ENCODE measurements at places on chromosomes 7 and 10. TPM values are rescaled to one million over a fixed set of nuclear protein-coding genes. Genes with fewer than 3 reads are reported as not detected.

Gene TYW1B
- total RNA-seq: 2.9 TPM

Gene CYP3A4
- 3.7 TPM for total RNA-seq

Gene SPDYE2
- total RNA-seq: not detected

Gene OPN1SW
- not detected for total RNA-seq

GRCh38 chr7:158494162-158494586 is 93.4 kb downstream of the PTPRN2 start:
- H3K4me1 ChIP-seq: no peaks in the 10 kb centered on the region
- no peak overlapping the region for H3K27ac ChIP-seq
- H3K4me3 ChIP-seq: no peak overlapping the region
- no peak for DNase-seq
- H3K27me3 ChIP-seq: no peaks in the 10 kb centered on the region

DNA sequence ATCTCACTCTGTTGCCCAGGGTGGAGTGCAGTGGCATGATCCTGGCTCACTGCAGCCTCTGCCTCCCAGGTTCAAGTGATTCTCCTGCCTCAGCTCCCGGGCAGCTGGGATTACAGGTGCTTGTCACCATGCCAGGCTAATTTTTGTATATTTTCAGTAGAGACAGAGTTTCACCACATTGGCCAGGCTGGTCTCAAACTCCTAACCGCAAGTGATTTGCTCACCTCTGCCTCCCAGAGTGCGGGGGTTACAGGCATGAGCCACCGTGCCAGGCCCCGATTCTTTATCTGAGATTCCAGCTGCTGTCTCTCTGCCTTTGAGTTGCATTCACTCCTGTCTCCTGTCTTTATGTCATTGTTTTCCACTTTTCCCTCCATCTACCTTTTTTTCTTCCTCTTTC is 168.7 kb downstream of the TMEM178B start:
- no peaks in the 10 kb centered on the region for H3K4me1 ChIP-seq
- no peaks in the 10 kb centered on the region for H3K27me3 ChIP-seq
- H3K4me3 ChIP-seq: no peak overlapping the region

Gene TAS2R5
- total RNA-seq: 3.7 TPM

GRCh38 chr7:123275036-123275753 is 75.4 kb upstream of the SLC13A1 start:
- no peak overlapping the region for H3K4me3 ChIP-seq
- H3K36me3 ChIP-seq: no peaks in the 10 kb centered on the region

Gene IDI2
- total RNA-seq: not detected

- H3K4me3 ChIP-seq: no peak overlapping the region
- H3K36me3 ChIP-seq: no peaks in the 10 kb centered on the region
- no peak for DNase-seq
- H3K4me1 ChIP-seq: peaks cover 2% of the 10 kb centered on the region
- H3K27me3 ChIP-seq: no peaks in the 10 kb centered on the region
Measured at GRCh38 chr7:105306298-105306748, 82.4 kb downstream of the SRPK2 start.

Gene EPDR1
- total RNA-seq: 31.8 TPM

Gene PTF1A
- total RNA-seq: not detected

- no peak overlapping the region for H3K27ac ChIP-seq
- H3K4me3 ChIP-seq: no peak overlapping the region
- peak; percentile 85 for DNase-seq
- H3K36me3 ChIP-seq: no peaks in the 10 kb centered on the region
- H3K4me1 ChIP-seq: peaks cover 21% of the 10 kb centered on the region
- H3K27me3 ChIP-seq: no peaks in the 10 kb centered on the region
Measured at GRCh38 chr7:96236198-96237039, 85.5 kb downstream of the SLC25A13 start.

- H3K4me1 ChIP-seq: no peaks in the 10 kb centered on the region
- no peaks in the 10 kb centered on the region for H3K27me3 ChIP-seq
- no peak overlapping the region for H3K27ac ChIP-seq
- H3K36me3 ChIP-seq: no peaks in the 10 kb centered on the region
- DNase-seq: no peak
- H3K4me3 ChIP-seq: no peak overlapping the region
Measured at GRCh38 chr7:110507832-110508231, 583.1 kb upstream of the LRRN3 start.

Gene RSU1
- total RNA-seq: 30.1 TPM

Gene C10orf67
- total RNA-seq: 0.13 TPM

Gene OR2A7
- total RNA-seq: 2.8 TPM

- peaks cover 2% of the 10 kb centered on the region for H3K4me1 ChIP-seq
- no peaks in the 10 kb centered on the region for H3K27me3 ChIP-seq
- DNase-seq: no peak
- no peak overlapping the region for H3K27ac ChIP-seq
- no peak overlapping the region for H3K4me3 ChIP-seq
Measured at GRCh38 chr7:90580051-90580450, 16.1 kb upstream of the CDK14 start.

Gene LIPF
- total RNA-seq: not detected

Gene TNRC18
- total RNA-seq: 105 TPM

Gene GPNMB
- total RNA-seq: 13.9 TPM

DNA sequence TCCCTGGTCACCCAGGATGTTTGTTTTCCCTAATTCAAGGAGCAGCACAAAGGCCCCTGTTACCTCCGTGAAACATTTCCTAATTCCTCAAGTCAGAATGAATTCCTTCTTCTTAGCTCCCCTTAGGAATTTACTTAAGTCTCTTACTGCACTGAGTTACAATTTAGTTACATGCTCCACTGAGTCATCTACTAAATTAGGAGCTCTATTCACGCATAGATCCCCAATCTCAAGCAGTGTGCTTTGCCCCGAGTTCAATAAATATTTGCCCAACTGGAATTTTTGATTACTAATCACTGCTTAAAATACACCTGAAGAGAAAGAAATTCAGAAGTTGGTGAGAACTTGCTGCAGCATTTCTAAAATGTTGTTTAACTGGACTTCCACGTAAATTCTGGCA is 329.4 kb upstream of the MYO3A start:
- no peak overlapping the region for H3K4me3 ChIP-seq
- no peaks in the 10 kb centered on the region for H3K27me3 ChIP-seq
- H3K36me3 ChIP-seq: no peaks in the 10 kb centered on the region
- no peak for DNase-seq

DNA sequence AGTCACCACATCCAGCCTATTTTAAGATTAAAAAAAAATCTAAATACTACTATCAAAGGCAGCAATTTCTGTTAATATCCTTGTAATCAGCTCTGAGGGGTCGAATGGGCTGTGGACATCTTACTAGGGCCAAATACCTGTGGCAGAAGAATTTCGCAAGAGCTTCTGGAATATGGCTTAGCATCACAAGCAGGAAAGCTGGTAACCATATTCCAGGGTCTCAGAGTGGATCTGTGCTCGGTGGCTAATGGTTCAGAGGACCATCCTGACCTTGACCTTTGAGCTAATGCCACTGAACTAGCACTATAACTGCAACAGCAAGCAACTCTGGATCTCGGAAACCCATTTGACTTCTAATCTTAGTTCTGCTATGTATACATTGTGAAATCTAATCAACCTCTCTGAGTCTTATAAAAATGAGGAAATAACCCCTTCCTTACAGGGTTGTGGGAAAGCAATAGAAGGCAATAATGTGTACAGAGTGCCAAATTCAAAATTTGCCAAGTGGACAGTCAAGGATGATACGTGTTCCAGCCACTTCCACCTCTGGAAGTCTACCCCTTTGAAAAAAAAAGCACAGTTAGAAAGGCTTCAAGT is 65.5 kb downstream of the CYP26A1 start:
- no peaks in the 10 kb centered on the region for H3K36me3 ChIP-seq
- no peak for DNase-seq
- H3K27me3 ChIP-seq: no peaks in the 10 kb centered on the region
- H3K4me1 ChIP-seq: no peaks in the 10 kb centered on the region
- H3K4me3 ChIP-seq: no peak overlapping the region

Gene GPC2
- total RNA-seq: 2.1 TPM

DNA sequence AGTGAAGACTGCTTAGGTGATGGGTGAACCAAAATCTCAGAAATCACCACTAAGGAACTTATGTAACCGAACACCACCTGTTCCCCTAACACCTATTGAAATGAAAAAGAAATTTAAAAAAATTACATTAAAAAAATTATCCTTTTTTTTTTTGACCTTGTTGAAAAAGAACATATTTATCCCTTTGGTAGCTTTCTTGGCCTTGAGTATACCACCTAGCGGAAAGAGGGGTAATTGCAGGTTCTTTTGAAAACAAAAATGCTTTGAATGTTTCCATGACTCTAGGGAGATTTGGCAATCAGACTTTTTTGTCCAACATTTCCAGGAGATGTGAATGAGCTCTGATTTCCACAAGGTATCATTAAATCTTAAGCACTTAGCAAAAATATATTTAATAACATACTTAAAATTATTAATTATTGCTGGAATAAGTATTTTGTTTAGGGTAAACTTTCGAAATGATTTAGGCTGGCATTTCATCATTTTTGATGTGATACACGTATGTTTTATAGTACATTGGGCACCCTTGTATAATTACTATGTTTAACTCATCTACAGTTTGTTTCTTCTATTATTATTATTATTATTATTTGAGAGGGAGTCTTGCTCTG is 47.0 kb upstream of the ELMO1 start:
- no peaks in the 10 kb centered on the region for H3K4me1 ChIP-seq
- H3K27ac ChIP-seq: no peak overlapping the region
- H3K4me3 ChIP-seq: no peak overlapping the region
- no peak for DNase-seq
- no peaks in the 10 kb centered on the region for H3K36me3 ChIP-seq
- no peaks in the 10 kb centered on the region for H3K27me3 ChIP-seq

Gene SPDYE1
- total RNA-seq: not detected

Gene MSMB
- not detected for total RNA-seq

DNA sequence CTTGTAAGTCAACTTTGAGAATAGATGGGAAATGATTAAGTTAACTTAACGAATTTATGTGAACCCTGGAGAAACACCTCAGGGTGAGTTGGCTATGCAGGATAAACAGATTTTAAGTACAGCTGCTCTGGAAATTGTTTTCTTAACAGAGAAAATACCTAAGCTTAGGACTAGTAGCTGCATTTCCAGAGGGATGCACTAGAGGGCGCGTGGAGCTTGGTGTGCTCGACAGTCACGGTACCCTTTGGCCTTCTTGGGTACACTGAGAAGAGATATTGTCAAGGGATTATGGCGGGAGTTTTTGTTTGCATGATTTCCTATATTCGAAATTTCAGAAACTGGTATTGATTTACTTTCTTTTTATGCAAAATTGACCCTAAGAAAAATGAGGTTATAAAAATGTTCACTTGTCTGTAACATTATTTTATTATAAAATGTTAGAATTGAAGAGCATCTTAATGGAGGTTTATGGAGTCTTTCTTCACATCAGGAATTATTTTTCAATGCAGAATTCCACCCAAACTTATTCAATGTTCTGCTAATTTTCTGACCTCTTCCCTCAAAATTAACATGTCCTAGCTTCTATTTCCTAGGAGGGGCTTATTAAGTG is 58.4 kb upstream of the MYO3A start:
- no peaks in the 10 kb centered on the region for H3K27me3 ChIP-seq
- no peaks in the 10 kb centered on the region for H3K36me3 ChIP-seq
- no peak overlapping the region for H3K27ac ChIP-seq

Gene LRIT1
- not detected for total RNA-seq

Gene CXCL12
- 160 TPM for total RNA-seq

DNA sequence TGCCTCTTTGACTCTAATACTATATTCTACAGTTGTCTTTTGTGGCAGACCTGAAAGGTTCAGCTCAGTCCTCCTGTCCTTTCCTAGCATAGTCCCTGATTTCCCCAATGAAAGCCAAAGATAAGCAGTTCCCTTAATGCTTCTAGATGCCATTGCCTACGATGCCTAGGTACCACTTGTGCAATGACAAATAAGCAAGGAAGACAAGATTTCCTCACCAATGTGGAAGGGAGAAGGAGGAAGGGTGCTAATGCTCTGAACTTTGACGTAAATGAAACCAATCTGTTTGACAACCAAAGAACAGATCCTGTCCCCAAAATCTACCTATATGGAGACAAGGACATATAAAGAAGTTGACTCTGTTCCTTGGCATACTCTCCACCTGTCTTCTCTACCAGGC is 393.3 kb downstream of the KCNMA1 start:
- no peak overlapping the region for H3K4me3 ChIP-seq
- H3K4me1 ChIP-seq: peaks cover 44% of the 10 kb centered on the region
- no peak for DNase-seq
- peak overlapping the region; percentile 48 for H3K27ac ChIP-seq
- no peaks in the 10 kb centered on the region for H3K36me3 ChIP-seq
- no peaks in the 10 kb centered on the region for H3K27me3 ChIP-seq

Gene TFR2
- not detected for total RNA-seq

DNA sequence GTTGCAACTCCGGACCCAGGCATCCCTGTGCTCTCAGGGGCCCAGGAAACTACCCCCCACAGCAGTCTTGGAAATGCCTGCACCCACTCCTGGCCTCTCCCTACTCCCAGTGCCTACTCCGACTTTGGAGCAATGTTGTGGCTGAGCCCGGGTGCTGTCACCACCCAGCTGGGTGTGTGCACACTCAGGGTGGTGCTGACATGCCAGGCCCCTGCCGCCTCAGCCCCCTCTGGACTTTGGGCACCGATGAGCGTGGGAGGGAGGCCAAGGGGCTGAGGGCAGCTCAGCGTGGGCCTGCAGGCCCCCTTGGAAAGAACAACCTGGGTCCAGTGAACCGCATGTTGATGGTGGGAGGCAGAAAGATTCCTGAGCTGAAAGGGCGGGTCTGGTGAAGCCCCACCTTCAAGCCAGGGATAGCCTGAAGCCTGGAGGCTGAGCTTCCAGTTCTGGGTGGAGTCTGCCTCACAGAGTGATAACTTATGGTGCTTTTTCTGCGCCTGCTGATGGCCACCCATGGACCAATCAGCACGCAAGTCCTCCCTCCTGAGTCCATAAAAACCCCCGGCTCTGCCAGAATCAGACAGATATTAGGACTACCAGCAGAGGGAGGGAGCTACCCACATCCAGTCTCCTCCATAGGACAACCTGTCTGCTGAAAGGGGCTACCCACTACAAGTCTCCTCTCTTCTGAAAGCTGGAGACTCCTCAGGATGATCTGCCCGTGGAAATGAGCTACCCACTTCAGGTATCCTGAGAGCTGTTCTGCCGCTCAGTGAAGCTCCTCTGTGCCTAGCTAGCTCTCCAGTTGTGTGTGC is 380.4 kb upstream of the SORCS1 start:
- H3K4me3 ChIP-seq: no peak overlapping the region
- H3K27me3 ChIP-seq: no peaks in the 10 kb centered on the region
- H3K36me3 ChIP-seq: no peaks in the 10 kb centered on the region
- H3K4me1 ChIP-seq: no peaks in the 10 kb centered on the region
- DNase-seq: no peak

Gene TMEM229A
- total RNA-seq: 0.66 TPM

DNA sequence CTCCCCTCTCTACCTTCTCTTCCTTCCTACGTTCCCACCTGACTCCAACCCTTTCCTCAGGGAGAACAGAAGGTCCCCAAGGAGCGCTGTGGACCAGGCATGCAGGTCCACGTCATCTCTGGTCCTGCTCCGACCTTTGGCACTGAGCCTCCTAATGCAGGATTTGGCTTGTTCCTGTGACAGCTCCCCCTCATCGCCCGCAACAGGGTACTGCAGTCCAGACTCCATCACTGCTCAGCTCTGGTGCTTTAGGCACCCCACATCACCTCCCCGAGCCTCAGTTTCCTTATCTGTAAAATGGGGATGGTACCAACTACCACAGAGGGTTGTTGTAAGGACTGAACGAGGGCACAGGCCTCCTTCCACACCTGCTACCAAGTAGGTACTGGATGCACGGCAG is 54.6 kb downstream of the FHIP2A start:
- no peaks in the 10 kb centered on the region for H3K36me3 ChIP-seq
- no peaks in the 10 kb centered on the region for H3K27me3 ChIP-seq
- H3K4me1 ChIP-seq: peaks cover 7% of the 10 kb centered on the region
- no peak overlapping the region for H3K4me3 ChIP-seq
- no peak overlapping the region for H3K27ac ChIP-seq

Gene DDX21
- total RNA-seq: 42.4 TPM

- DNase-seq: no peak
- H3K4me3 ChIP-seq: no peak overlapping the region
- peaks cover 11% of the 10 kb centered on the region for H3K4me1 ChIP-seq
- H3K27me3 ChIP-seq: no peaks in the 10 kb centered on the region
- no peaks in the 10 kb centered on the region for H3K36me3 ChIP-seq
Measured at GRCh38 chr7:37932543-37932942, 12.1 kb downstream of the EPDR1 start.

All from ovary (tissue), 10 donors.